MCF 10A (cell line): ENCODE measurements at places on chromosomes 7 and 10. TPM values are rescaled to one million over a fixed set of nuclear protein-coding genes. Genes with fewer than 3 reads are reported as not detected.

DNA sequence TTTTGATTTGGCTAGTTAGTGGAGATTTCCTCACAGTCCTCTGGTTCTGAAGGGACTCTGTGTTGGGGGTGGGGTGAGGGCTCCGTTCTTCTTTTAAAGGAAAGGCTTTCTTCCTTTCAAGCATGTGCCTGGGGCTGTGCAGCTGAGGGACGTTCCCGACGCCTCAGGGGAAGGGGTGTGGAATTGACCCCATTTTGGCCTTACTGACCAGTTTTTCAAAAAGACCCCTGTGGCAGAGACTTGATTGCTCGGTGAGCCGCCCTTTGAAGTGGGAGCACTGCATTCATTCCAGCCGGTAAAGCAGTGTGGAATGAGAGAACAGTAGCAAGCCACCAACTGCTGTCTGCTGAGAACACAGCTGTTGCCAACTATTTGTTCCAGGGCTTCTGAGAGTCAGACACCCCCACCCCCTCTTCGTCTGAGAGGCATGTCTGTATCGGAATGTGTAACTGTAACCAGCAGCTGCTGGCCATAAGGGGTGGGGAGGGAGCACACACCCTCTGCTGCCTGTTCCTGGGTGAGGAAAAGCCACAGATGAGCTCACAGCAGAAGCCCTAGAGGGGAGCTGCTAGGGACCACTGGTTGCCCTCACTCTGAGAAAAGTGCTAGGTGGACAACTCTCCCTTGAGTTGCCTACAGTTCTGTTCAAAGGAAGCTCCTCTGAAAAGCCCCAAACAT lies 33.2 kb downstream of the WBP1L start:
- H3K36me3 ChIP-seq = peaks cover 40% of the 10 kb centered on the region
- DNase-seq = peak; percentile 94
- H3K27ac ChIP-seq = peak overlapping the region; percentile 64
- no peaks in the 10 kb centered on the region for H3K27me3 ChIP-seq
- peaks cover 41% of the 10 kb centered on the region for H3K4me1 ChIP-seq
- peak overlapping the region; percentile 64 for H3K4me3 ChIP-seq

Gene HOXA2
- total RNA-seq = 1.2 and 1.4 TPM in 2 replicates

Gene FBXL13
- total RNA-seq = 0.35 and 0.74 TPM in 2 replicates

DNA sequence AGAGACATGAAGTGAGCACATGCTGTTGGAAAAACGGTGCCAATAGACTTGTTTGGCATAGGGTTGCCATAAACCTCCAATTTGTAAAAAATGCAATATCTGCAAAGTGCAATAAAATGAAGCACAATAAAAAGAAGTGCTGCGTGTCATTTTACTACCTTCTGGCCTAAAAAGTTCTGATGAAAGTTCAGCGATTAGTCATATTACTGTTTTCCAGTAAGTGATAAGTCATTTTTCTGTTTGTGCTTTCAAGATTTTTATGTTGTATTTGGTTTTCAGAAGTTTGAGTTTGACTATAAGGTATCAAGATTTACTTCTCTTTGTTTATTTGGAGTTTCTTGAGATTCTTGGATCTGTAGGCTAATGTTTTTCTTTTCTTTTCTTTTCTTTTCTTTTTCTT lies 16.8 kb downstream of the AOAH start:
- H3K4me3 ChIP-seq = no peak overlapping the region
- peak overlapping the region; percentile 57 for H3K27ac ChIP-seq
- H3K27me3 ChIP-seq = no peaks in the 10 kb centered on the region
- H3K4me1 ChIP-seq = no peaks in the 10 kb centered on the region

Gene OR2AE1
- total RNA-seq = not detected in 2 replicates
